Germinal center (tissue), 1 donor: ENCODE measurements at places on chromosomes 7 and 10.

DNA sequence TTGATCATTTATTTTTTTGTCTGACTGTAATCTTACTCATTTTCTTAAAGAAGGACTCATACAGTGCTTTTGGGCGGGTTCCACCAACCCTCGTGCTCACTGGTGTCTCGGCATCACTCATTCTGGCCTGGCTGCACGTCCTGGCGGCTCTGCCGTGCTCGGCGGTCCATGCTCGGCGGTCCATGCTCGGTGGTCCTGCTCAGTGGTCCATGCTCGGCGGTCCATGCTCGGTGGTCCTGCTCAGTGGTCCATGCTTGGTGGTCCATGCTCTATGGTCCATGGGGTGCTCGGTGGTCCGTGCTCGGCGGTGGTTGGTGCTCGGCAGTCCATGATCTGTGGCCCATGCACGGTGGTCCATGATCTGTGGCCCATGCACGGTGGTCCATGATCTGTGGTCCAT, 72.5 kb downstream of the WDR37 start:
- DNase-seq: no peak

GRCh38 chr10:118694848-118695247, 59.9 kb downstream of the CACUL1 start:
- no peak for DNase-seq

- no peak for DNase-seq
These were observed 126.3 kb downstream of the ARHGAP21 start for GRCh38 chr10:24597426-24597825.

GRCh38 chr7:144786522-144786921, 49.3 kb downstream of the TPK1 start:
- peak; percentile 9 for DNase-seq

DNA sequence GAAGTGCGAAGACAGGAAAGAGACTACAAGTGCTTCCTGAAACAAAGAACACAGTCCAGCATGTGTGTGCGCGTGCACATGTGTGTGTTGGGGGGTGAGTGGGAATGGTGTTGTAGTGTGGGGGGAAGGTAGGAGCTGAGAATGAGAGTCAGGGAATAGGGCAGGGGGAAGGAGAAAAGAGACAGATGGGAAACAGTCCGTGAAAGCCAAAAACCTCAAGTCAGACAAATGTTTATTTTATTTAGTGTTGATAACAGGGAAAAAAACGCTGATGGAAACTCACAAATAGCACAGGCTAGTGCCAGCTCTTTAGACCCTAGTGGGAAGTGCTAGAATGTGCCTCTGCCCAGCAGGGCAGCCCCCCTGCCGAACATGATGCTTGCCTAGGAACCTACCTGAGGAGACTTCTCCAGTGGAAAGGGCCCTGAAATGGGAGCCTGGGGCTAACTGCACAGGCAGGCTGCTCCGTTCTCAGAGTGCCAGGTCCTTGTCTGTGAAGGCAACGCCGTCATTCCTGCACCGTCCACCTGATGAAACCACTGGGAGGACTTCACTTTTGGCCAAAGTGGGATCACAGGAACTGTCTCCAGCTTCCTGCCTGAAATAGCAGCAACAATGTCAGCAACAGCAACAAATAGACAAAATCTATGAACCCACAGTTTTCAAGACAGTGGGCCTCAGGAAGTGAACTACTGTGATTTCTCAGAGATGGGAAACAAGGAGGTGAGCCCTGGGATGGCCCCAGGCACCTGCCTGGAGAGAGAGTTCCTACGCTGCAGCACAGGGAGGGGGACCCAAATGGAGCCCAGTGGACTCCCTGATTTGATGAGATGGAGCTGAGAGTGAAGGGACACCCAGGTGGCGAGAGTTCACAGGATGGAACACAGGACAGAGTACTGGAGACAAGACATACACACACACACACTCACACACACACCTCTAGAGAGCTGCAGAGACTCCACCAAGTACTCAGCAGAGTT, 379.7 kb downstream of the RPS24 start:
- no peak for DNase-seq

- DNase-seq: no peak
These were observed 18.0 kb upstream of the TBXAS1 start for GRCh38 chr7:139811066-139811465.

- DNase-seq: no peak
These were observed 43.8 kb downstream of the EXOC6 start for GRCh38 chr10:92891885-92892690.

GRCh38 chr10:22681783-22682183, 32.6 kb downstream of the PIP4K2A start:
- no peak for DNase-seq

DNA sequence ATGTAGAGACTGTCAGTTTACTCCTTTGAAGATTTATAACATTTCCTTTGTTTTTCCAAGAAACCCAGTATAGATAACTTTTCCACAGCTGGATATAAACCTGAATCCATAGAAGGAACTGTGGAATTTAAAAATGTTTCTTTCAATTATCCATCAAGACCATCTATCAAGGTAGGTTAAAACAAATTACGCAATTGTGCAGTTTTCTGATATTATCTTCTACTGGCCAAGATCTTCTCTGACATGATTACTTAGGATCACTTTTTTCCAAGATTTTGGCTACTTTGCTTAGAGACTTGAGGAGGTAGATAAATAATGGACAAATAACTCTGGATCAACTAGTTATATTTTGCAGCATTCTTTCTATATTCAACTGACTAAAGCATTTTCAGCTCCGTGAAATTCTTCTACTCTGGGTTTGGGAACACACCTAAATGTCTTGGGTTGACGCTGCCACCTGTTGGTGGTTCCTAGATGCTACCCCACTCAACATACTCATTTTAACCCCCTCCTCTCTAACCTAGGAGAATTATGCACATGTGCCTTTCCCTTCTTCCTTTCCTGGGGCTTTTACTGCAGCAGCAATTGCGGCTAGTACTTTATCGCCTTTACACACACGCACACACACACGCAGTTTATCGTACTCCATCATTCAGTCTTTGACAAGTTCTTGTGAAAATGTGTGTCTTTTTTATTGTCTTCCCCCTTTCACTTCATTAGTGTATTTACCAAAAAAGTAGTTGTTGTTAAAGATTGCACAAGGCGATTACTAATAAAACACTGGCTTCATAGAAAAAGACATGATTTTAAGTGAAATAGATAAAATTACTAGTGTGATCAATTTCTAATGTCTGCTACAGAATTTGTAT, 32.7 kb downstream of the ABCB5 start:
- peak; percentile 5 for DNase-seq

DNA sequence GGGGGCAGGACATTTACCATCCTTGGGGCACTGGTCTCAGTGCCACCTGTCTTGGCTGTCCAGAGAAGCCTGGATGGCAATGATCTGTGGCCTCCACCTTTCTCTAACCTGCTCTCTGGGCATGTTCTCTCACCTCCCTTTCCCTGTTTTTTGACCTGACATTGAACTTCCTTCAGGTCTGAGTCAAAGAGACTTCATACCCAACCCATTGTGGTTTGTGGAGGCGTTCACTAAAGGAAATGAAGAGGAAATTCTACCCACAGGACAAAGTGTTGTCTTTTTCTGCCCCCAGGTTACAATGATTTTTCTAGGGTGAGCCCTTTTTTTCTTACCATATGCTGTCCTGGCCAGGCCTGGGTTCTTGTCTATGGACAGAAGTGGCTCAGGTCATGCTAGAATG, 76.6 kb downstream of the CYP26A1 start:
- no peak for DNase-seq

- no peak for DNase-seq
These were observed 157.3 kb downstream of the TMEM178B start for GRCh38 chr7:141231018-141231792.
